CMK (cell line): ENCODE measurements at places on chromosomes 4 and X.

GRCh38 chr4:68712207-68712606 is 41.8 kb upstream of the UGT2B15 start:
- no peak for DNase-seq

GRCh38 chr4:81502564-81502963 is 30.9 kb upstream of the RASGEF1B start:
- no peak for DNase-seq

GRCh38 chr4:153750197-153750817 is 9.5 kb downstream of the RNF175 start:
- DNase-seq = peak; percentile 36

- no peak for DNase-seq
Observed at GRCh38 chr4:74838746-74839370, 44.5 kb upstream of the BTC start.

DNA sequence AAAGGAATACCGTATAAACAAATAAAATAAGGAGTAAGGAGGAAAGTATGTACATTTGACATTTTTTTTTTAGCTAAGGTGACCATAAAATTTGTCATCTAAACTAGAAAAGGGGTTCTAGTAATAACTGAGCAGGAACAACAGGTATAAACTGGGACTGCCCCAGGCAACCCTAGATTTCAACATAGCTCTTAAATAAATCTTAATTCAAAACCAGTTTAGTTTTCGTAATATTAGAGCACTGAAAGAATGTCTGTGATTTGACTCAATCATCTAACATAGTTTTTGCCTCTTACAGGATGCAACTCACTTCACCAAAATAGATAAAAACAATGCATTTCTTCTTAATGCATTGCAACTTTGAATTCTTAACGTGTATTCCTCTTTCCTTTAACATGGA is 257.7 kb downstream of the ADAMTS3 start:
- DNase-seq = no peak

DNA sequence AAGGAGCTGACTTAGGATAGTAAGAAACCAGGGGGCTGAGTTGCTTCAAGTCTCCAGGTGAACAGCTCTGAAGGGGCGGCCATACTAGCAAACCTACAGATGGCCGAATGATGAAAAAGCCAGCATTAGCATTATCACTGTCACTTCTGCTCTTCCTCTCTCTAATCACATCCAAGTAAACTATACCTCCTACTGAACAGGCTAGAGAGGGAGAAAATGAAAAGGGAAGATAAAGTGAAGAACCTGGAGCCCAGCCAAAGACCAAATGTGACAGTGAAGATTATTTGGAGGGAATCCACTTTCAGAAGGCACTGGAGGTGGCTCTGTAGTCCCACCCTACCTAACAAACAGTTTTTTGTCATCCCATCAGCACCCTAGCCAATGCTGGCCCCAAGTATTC is 50.4 kb upstream of the PRPS1 start:
- no peak for DNase-seq

- DNase-seq = no peak
Observed at GRCh38 chrX:29617276-29617675, 598.1 kb upstream of the MAGEB2 start.

- DNase-seq = no peak
Observed at GRCh38 chrX:100606753-100607152, 22.0 kb downstream of the TNMD start.

GRCh38 chr4:89788206-89789072 is 48.5 kb downstream of the SNCA start:
- DNase-seq = no peak

DNA sequence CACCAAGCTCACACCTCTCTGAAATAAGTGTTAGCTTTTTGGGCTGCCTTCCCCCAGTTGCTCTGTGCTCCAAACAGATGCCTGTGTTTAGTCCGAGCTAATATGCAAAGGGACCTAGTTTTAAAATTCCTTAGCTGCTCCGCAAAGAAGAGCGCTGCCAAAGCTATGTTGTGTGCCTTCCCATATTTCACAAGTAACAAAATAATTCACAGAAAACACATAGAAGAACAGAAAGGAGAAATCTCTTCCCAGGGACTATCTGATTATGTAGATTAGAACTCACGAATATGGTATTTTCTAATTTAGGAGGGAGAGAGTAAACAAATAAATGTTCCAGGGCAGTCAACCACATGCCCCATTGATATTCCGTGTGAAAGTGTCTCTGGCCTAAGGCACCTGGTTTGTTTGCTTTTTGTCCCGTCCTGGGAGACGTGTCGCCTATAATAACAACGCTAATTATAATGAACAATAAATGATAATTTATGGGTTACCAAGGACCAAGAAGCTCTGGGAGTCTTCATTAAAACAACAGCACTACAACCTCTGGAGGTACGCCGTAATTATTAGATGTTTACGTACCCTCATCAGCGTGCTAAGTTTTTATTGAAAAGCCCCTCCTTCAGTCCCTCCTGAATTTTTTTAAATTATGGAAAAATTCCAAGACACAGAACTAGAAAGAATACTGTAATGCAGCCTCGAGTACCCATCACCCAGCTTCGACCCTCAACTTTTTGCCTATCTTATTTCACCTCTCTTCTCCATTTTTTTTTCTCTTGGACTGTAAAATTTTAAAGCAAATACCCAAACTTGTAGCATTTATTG is 1.2 kb upstream of the CCNG2 start:
- DNase-seq = no peak

- no peak for DNase-seq
Observed at GRCh38 chr4:185412412-185412811, 13.4 kb downstream of the UFSP2 start.

DNA sequence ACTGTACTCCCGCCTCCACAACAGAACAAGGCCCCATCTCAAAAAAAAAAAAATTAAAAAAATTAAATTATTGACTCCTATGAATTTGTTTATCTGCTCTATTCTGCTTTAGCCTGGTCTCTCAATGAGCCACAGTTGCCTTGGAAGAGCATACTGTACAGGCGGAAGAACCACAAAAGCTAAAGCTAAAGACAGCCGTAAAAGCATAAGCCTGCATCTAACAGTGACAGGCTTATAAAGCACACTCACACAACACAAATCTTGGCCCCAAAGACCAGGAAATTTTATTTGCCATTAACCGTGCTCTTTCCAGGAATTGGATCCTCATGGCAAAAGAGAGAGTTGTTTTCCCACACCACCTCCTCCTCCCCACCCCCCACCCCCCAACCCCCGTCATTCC is 53.5 kb upstream of the KLF3 start:
- no peak for DNase-seq

- no peak for DNase-seq
Observed at GRCh38 chr4:74031576-74031975, 6.9 kb downstream of the CXCL3 start.

DNA sequence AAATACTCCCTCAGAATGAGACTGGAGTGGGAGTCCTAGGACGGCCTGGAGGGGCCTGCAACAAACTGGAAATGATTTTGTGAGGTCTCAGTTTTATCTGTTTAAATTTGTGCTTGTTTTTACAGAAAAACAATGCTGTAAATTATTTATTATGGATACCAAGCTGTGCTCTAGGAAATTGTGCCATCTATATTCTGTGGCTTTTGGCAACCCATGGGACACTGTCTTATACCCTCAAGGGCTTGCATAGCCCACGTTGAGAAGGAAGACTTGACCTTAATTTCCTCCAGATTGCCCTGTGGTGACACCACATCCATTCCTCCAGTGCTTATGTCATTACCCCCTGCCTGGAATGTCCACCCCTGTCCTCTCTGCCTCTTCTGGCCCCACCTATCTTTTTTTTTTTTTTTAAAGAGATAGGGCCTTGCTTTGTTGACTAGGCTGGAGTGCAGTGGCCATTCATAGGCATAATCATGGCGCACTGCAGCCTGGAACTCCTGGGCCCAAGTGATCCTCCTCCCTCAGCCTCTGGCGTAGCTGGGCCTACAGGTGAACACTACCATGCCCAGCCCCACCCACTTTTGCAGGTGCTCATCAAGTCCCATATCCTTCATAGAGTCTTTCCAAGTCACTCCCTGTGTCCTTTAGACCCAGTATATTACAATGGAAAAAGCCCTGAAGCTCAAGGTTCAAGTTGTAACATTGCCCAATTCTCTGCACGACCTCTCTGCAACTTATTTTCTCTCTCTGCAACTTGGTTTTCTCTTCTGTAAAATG is 77.4 kb downstream of the HPRT1 start:
- no peak for DNase-seq
